Neural progenitor cell (in vitro differentiated cells): ENCODE measurements at places on chromosomes 16 and 17.

GRCh38 chr17:70070305-70071027 is 4.6 kb upstream of the KCNJ16 start:
- no peak for DNase-seq

DNA sequence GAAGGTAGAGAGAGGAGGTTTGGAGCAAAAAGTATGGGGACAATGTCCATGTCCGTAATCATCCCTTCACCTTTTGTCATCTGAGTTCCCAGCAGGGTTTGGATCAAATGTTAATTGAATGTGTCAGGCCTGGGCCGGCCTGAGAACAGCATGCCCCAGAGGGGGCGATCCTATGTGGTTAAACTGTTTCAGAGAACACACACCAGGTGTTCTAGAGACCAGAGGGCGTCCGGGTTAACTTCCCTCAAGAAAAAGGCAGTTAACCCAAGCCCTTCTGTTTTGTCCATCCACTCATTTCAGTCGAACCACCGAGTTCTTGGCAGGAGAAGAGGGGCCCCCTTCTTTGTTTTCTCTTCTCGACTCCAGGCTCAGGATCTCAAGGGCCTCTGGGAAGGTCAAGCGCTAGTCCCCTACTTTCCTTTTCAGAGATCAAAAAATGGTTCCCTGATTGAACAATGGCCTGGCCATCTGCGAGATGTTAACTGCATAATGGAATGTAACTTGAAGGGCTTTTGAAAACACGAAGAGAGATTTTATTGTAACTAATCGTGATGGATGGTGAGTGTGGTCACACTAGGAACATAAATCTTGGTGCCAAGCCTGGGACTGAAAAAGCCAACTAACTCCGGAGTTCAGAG is 142.5 kb downstream of the IRX3 start:
- no peak for DNase-seq

GRCh38 chr17:16407911-16408588 is 7.3 kb upstream of the TRPV2 start:
- DNase-seq = peak; percentile 58

DNA sequence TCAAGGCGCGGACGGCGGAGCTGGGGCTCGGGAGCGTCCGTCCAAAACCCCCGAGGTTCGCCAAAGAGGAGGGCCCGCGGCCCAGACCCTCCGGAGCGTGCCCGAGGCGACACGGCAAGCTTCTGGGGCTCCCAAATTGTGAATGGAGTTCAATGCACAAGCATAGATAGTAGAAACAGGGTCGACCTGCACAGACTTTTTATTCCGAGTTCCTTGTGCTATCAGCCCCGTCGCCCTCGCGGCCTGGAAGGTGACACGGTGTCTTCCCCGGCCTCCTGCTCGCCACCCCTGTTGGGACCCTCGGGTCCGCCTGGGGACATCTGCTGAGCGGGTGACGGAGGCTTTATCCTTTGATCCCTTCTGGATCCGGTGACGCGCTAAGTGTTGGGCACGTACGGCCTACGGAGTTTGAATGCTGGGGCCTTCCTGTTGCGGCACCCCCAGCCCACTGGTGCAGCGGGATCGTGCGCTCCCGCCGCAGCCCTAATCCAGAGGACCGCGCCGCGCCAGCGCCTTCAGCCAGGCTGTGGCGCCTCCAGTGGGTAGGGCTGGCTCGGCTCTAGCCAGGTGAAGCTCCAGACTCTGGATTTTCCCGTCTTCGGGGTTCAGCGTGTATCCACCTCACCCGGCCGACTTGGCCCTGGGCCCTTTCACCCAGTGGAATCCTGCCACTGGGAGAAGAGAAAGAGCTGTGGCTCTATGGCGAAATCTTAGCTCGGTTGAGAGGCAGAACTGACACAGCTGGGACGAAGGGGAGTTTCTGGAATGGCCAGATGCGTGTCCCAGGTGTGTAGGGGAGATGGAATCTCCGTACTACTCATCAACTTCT is 17.0 kb upstream of the NTN1 start:
- DNase-seq = peak; percentile 72

GRCh38 chr17:71085238-71086033 is 916.1 kb downstream of the KCNJ2 start:
- DNase-seq = peak; percentile 77

- no peak for DNase-seq
These were observed 1762.2 kb downstream of the TP53TG3F start for GRCh38 chr16:35221482-35222185.

- DNase-seq = no peak
These were observed 5.4 kb downstream of the NQO1 start for GRCh38 chr16:69720822-69721430.

DNA sequence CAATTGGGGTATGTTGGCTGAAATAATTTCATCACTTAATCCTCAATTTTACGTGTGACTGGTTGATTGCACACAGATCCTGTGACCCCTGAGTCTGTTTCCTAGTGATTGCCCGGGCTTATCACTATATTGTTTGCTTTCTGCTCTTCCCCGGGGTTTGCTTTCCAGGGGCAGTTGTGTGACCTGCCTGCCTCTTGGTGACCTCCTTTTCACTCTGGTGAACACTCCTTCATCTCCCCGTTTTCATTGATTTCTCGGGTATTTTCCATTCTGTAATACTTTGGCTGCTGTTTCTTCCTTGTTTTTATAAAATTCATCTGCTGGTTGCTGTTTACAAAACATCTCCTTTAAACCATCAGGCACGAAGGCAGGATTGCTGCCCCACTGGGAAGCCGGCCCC is 36.0 kb downstream of the NTN1 start:
- DNase-seq = no peak

- DNase-seq = no peak
These were observed 507 bp downstream of the CIITA start for GRCh38 chr16:10877472-10877946.

DNA sequence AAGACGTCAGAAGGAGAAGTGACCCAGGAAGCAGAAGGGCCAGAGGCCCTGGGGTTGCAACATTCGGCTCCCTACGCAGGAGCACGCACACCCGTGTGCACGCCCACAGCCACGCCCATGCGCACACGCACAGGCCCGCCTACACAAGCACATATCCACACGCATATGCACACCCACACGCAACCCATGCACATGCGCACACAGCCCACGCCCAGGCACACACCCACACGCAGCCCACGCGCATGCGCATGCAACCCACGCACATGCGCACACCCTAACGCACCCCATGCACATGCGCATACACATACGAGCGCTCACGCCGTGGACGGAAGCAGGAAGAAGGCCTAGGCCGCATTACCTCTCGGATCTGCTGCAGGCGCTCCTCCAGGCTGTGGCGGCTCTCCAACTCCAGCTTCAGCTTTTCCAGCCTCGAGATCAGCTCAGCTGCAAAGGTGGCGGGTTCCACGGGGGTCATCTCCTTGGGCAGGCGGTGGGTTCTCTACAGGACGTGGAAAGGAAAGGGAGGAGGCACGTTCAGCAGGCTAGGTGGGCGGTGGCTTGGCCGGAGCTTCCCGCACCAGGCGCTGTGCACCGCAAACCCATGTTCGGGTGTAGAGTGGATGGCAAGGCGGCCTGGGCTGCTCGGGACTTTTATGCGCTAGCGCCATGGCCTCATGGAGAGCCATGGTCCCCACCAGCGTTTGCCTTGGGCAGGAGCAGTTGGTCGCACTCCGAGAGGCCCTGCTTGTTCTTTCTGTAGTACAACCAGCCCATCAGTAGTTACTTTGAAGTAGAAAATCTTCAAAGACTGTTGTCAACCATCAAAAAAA is 23.4 kb downstream of the AXIN2 start:
- DNase-seq = no peak

GRCh38 chr17:60249290-60249826 is 99.6 kb downstream of the CA4 start:
- DNase-seq = peak; percentile 5

- no peak for DNase-seq
These were observed 6.6 kb downstream of the ABCA5 start for GRCh38 chr17:69320210-69320907.

DNA sequence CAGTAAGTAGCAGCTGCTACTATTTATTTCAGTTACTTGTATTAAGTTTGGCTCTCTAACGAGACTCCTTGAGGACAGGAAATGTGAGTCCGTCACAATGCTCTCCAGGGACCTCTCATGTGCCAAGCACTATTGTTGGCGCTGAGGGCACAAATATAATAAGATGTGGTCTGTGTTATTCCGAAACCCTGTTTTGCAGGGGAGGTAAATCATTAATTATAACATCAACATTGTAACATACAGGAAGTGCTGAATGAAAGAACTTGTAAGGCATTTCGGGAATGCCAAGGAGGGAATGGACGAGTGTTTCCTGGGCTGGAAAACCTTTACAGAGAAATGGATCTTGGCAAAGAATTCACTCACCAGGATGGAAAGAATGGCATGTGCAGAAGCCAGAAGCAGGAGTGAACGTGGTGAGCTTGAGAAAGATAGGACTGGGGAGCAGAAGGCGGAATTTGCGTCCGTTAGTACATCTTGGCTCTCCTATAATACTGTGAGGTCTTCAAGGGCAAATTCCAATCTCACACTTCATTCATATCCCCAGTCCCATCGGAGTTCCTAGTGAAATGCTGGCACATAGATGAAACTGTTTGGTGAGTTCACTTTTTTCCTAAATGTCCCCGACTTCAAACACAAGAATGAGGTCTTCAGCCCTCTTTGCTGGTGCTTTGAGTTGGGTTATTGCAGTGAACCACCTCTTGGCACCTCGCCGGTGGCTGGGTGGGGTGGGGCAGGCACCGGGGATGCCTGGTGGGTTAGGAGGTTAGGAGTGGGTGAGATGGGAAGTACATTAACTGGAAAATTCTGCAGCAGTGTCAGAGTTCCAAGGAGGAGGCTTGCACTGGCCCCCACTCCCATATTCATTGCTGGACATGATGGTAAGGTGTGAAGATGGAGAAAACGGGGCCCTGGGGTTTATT is 11.5 kb downstream of the TAC4 start:
- no peak for DNase-seq

GRCh38 chr16:71246309-71246708 is 15.8 kb upstream of the HYDIN start:
- no peak for DNase-seq

- no peak for DNase-seq
These were observed 13.6 kb downstream of the MEIOB start for GRCh38 chr16:1858189-1858865.

GRCh38 chr17:46876353-46876887 is 25.0 kb downstream of the WNT9B start:
- peak; percentile 53 for DNase-seq

GRCh38 chr16:56852401-56852730 is 12.6 kb upstream of the SLC12A3 start:
- DNase-seq = no peak

DNA sequence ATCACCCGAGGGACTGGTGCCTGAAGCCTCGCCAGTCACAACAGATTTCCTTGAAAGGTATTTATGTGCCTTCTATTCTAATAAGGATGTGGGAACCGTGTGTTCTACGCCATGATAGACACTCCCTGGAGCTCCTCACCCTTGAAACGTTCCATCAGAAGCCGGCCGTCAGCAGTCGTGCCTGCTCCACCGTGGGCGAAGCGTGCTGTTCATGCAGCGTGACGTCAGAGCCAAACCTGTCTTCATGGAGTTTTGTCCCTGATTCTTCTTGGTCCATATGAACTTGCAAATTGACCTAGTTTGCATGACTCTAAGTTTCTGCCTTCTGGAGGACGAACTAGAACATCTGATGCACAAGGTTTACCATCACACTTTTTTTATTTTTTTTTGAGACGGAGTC is 4.5 kb upstream of the PPP1R27 start:
- DNase-seq = no peak

GRCh38 chr17:37607637-37608331 is 1.4 kb downstream of the SYNRG start:
- peak; percentile 2 for DNase-seq

DNA sequence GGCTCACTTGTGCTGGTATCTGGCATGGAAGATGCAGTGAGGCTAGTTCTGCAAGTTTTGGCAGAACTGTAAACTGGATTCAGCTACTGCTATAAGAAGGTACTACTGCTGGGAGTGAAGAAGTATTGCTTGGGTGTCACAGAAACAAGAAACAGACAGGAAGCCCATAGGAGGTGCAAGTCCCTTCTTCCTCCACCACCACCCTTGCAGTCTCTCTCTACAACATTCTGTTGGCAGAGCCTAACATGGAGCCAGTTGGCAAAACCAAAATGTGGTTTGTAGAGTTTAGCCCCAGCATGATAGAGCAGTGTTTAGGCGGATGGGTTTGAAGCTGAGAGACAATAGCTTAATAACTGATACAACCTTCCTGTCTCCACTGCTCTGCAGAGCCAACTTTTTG is 72.6 kb downstream of the NLK start:
- no peak for DNase-seq

DNA sequence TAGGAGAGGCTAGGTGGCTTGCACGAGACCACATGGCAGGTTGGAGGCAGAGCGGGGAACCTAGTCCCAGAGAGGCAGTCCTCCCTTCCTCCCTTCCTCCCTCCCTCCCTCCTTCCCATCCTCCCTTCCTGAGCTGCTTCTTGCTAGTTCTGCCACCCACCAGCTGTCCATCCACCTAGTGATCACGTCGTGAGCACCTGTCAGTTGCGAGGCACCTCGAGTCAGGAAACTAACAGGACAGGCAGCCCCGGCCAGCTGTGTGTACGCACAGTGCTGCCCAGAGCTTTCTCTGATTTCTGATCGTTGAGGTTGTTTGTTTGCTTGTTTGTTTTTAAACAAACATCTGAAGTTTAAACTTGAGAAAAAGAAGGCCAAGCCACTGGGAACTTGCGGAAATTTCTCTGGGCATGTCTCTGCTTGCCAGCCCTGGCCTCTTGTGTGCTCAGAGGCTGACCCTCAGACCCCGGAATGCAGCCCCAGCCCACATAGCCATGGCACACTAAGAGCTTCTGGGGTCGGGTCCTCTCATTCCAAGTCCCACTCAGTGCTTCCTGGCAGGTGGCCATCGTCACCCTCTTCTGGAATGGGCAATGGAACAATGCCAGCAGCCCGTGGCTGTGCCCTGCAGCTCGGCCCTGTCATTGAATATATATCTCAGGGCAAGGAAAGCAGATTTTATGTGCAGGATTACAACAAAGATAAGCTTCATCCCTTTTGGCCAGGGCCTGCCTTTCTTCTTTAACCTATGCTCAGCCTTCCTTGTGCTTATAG is 174.0 kb downstream of the KATNIP start:
- DNase-seq = no peak

DNA sequence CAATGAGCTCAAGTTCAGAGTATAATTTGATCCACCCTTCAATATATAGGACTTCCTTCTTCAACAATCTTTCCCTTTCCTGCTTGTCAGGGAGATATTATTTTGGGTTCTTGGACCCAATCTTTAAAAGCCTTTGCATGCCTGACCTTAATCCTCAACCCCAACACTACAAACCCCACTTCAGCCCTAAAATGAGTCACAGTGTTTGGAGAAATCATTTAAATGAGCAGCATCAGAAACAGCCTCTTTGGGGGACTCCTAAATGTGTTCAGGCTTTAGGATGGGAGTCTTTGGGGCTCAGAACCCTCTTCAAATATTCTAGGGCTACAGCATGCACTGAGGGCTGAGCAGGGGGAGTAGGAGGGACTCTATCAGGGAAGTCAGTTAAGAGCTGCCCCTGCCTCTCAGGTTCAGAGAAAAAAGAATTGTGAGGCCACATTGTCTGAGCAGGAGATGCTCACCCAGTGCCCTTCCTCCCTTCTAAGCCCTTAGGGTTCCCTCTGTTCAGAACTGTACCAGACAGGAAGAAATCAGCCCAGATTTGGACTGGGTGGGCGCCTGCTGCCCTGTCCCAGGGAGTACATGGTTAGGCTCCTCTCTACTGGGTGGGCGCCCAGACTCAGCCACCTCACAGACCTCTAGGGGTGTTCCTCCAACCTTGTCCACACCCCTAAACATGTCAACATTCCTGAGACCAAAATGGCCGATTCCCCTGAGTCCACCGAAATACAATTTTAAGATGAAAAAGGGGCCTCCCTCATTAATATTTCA is 5.0 kb downstream of the NEUROD2 start:
- no peak for DNase-seq
